ENCODE measurements at places on chromosomes 5 and 9.

DNA sequence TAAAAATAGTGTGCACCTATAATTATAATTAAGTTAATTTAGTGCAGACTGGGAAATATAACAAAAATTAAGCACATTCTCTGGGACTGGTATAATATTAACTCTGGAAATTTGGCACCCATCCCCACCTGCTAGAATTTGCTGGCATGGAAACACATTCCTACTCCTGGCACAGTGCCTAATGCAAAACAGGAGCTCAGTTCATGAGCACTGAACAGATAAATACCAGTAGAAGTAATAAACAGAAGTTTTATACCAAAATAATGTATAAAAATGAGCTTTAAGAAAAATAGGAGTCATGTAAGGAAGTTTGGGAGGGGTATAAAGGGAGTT, 23.7 kb upstream of the NPR3 start:
- peak; percentile 32 for DNase-seq

GRCh38 chr9:137462396-137462985, 3.4 kb upstream of the NSMF start:
- no peak for DNase-seq

- no peak for DNase-seq
Measured at GRCh38 chr5:54281960-54282692, 28.2 kb downstream of the ARL15 start.

DNA sequence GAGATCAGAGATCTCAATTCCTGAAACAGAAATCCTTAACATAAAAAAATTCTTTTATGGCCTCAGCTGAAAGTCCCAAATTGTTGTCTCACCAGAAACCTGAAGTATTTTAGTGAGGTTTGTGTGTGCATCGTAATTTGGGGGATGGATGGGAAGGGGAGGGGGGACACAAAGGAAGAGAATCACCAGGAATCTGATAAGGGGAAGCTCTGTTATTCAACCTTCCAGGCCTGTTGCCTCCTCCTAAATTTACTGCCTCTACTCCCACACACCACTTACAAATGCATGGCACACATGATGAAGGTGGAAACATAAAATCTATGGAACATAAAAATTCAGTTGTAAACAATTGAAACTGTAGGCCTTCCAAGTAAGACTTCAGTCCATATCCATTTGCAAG, 97.7 kb downstream of the NPR3 start:
- no peak for DNase-seq

GRCh38 chr5:57549566-57549965, 67.0 kb upstream of the ACTBL2 start:
- no peak for DNase-seq

DNA sequence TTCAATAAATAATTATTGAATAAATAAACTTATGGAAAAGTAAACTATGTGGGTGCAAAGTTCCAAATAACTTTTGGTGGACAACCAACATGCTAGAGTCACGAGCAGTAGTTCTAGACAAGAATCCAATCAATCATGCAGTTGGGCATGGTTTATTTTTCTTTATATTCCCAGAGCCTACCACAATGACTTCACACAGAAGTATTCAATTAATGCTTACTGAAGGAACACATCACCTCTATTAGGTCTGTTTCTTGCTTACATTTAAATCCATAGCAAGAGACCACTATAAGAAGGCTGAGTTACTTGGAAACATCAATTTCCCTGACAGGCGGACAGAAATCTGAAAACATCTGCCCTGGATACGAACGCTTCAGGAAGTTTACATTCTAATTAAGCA, 214.2 kb downstream of the TMEM232 start:
- no peak for DNase-seq

- DNase-seq: no peak
Measured at GRCh38 chr9:127711226-127711701, 4.2 kb downstream of the PTRH1 start.

DNA sequence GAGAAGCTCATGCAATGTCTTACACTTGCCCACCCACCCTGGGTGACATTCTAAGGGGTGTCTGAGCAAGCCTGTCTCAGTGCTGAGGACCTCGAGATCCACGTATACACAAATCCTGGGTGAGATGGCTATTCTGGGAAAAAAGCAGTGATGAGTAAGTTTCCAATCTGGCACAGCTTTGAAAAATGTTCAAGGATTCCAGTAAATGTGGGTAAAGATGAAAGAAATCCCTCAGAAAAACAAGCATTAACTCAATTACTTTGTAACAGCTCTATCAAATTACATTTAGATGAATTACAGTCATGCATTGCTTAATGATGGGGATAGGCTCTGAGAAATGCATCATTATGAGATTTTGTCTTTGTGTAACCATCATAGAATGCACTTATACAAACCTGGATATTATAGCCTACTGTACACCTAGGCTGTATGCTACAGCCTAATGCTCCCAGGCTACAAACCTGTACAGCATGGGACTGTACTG, 26.9 kb downstream of the GOLM1 start:
- DNase-seq: no peak

DNA sequence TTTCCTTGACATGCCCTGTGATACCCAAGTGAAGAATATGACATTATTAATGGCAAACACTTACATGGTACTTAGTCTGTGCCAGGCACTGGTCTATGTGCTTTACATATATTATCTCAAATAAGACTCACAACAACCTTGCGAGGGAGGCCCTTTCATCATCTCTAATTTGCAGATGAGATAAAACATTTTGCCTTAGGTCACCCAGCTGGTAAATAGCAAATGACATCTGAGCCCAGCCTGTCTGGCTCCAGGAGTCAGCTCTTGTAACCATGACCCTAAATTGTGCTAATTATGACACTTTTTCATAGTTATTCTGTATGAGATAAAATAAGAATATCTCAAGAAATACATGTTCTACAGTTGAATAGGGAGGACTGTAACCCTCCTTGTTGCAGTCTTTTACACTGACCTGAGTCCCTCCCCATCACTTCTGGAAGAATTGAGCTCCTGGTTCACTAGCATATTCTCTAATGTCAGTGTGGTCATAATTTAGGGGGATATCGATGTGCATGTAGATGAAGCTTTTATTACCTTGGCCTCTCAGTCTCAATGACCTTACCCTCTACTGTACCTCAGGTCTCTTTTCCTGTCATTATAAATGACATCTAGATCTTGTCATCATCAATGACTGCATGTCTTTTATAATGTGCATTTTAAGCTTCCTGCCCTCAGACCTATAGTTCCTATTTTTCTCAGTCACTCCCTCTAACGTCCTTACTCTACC, 126.1 kb upstream of the HAPLN1 start:
- no peak for DNase-seq

GRCh38 chr5:170449232-170449631, 54.6 kb upstream of the KCNIP1 start:
- no peak for DNase-seq

GRCh38 chr9:113585085-113585442, 121.5 kb downstream of the RGS3 start:
- no peak for DNase-seq

- no peak for DNase-seq
Measured at GRCh38 chr5:152593388-152593787, 188.3 kb upstream of the NMUR2 start.

DNA sequence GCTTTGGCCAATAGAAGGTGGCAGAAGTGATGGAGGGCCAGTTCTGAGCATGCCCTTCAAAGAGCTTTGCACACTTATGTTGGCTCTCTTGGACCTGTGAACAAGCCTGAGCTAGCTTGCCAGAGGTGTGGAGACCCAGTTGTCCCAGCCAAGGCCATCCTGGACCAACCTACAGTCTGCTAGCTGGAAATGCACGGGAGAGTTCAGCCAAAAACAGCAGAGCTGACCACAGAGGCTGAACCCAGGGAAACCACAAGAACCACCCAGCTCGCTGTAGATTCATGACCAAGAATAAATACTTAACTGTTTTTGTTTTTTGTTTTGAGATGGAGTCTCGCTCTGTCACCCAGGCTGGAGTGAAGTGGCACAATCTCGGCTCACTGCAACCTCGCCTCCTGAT, 65.4 kb upstream of the HAND1 start:
- no peak for DNase-seq

DNA sequence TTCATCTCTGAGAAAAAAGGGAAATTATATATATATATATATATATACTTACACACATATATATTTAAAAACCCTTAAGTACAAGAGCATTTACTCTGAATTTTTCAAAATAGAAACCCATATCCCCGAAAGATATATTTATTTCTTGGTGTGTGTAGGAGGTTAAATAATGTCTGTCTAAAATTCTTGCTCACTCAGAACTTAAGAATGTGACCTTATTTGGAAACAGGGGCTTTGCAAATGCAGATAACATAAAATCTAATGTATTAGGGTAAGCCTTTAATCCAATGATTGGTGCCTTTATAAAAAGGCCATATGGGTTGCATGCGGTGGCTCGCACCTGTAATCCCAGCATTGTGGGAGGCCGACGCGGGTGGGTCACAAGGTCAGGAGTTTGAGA, 517.3 kb upstream of the TLE4 start:
- DNase-seq: no peak

DNA sequence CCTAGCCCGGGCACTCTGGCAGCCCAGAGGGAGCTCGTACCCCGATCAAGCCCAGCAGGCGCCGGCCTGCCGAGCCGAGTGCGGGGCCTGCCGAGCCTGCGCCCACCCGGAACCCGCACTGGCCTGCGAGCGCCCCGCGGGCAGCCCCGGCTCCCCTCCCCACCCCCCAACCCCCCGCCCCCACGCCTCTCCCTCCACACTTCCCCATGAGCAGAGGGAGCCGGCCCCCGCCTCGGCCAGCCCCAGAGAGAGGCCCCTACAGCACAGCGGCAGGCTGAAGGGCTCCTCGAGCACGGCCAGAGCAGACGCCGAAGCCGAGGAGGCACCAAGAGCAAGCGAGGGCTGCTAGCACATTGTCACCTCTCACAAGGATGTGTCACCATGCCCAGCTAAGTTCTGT, 36.2 kb upstream of the CCDC180 start:
- no peak for DNase-seq

GRCh38 chr5:146880966-146881365, 2.4 kb upstream of the PPP2R2B start:
- DNase-seq: no peak

GRCh38 chr9:1880038-1880565, 135.0 kb upstream of the SMARCA2 start:
- no peak for DNase-seq

- DNase-seq: no peak
Measured at GRCh38 chr9:127415657-127416056, 8.5 kb upstream of the ZNF79 start.

DNA sequence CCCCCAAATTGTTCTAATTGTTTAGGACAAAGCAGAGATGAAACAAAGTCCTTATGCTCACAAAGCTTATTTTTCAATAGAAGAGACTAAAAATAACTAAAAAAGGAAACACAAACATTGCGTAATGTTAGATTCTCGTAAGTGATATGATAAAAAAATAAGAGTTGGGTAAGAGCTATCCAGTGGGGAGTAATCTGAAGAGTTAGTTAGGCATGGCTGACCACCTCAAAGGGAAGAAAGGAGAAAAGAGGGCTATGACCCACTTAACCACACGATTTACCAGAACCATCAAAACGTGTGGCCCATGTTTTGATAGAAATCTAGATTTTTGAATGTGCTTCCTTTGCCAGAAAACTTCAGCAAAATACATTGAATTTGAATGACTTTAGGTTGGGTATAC, 1296.8 kb upstream of the NUDT12 start:
- no peak for DNase-seq

DNA sequence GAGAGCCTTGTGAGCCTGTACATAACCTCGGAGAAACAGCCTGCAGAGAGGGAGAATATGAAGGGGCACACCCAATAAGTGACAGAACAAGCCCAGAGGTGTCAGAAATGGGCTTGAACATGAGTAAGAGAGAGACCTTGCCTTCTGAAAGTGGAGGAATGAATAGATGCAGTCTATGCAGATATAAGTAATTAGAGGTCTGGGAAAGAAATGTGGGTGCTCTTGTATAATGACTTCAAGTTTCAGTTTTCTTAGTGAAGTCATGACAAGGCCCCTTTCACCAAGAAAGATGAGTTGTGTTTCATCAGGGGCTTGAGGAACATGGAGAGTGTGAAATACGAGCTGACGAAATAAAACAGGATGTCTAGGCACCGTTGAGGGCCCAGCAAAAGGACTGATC, 15.1 kb downstream of the GRAMD2B start:
- DNase-seq: no peak

DNA sequence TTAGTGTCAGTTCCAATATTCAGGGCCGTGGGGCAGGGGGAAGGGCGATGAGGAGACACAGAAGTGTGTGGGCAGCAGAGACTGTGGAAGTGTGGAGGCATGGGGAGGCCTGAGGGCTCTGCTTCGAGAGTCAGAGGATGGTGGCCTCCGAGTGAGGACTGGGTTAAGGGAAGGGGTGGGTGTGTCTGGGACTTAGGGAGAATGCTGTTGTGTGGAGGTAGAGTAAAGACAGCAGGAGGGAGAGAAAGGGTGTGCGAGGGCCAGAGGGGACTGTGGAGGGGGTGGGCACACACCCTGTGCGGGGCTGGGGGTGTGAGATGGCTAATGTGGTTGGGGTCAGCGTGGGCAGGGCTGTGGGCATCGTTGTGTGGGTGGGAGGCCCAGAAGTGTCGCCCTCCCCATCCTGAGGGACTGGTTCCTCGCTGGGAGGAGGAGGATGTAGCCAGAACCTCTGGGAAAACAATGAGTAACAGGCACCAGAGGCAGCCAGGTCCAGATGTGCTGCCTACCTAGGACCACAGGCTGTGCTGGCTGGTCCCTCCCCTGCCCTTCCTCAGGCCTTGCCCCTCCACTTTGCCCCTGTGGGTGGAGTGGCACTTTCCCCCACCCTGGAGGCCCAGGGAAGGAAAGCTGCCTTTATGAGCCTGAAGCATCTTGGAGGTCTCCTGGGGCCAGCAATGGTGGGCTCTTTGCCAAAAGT, 4.2 kb downstream of the USP20 start:
- DNase-seq: no peak

DNA sequence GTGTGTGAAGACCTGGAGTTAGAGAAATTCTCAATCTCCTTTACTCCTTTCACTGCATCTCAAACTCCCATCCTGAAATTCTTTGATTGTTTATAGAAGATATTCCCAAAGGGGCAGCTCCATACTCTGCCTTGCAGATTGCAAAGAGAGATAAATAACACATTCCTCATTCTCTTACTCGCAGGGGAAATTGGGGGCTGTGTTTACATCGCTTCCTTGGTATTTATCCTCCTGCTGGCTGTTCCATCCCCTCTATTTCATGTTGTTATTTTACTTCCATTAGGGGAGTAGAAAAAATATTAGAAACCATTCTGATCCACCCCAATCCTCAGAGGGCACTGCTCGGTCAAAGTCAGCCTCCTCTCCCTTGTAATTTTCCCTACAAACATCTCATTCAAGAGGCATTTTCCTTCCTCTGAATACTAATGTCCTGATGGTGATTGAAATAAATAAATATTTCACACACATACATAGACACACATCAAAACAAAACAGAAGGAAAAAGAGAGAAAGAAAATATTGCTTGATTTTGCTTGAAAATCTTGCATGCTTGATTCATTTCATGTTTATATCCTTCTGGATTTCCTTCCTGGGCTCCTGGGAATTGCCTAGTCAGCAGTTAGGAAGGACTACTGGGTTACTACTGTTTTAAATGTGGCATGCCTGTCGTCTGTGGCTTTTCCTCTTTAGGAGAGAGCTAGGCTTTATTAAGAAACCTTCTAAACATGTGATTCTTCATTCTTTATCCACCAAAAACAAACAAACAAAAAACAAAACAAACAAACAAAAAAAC, 420.1 kb upstream of the PAPPA start:
- DNase-seq: no peak

- DNase-seq: no peak
Measured at GRCh38 chr5:158011422-158011821, 152.5 kb upstream of the CLINT1 start.

Measured in muscle of arm (tissue), 14 donors.